ENCODE measurements at places on chromosomes 2 and 18.

DNA sequence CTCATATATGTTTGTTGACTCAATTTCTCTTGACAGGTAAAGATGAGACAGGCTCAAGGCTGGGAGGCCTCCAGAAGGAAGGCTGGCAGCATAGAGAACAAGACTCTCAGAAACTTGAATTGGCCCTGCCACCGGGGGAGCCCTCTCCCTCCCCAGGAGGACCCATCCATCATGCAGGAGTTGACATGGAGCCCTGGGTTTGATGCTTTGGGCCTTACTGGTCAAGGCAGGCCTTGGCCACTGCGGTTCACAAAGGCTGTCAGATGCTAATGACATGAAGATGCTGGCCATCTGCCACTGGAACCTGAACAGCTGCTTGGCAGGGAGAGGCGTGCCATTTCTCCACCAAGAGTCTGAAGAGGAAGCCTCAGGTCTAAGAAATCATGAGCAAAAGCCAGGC lies 193.6 kb downstream of the MTCL1 start:
- DNase-seq = no peak

GRCh38 chr2:101307950-101308431 lies 510 bp downstream of the RNF149 start:
- no peak for DNase-seq

DNA sequence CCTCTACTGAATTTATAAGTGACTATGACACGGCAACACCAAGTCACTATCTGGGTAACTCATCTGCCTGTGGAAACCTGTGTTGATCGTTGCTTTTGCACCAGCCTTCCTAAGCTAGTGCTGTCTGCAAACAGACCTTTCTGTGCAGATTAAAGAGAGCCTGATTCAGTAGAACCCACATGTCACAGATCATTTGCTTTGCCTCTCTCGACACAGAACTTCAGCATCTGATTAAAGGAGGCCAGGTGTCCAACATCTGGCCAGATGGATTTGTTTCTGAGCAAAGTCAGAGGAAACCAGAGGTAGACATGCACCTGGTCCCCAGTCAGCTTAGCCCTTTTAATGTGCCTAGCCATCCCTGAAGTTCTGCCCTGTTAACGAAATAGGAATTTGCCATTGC lies 15.0 kb upstream of the TTR start:
- DNase-seq = no peak

DNA sequence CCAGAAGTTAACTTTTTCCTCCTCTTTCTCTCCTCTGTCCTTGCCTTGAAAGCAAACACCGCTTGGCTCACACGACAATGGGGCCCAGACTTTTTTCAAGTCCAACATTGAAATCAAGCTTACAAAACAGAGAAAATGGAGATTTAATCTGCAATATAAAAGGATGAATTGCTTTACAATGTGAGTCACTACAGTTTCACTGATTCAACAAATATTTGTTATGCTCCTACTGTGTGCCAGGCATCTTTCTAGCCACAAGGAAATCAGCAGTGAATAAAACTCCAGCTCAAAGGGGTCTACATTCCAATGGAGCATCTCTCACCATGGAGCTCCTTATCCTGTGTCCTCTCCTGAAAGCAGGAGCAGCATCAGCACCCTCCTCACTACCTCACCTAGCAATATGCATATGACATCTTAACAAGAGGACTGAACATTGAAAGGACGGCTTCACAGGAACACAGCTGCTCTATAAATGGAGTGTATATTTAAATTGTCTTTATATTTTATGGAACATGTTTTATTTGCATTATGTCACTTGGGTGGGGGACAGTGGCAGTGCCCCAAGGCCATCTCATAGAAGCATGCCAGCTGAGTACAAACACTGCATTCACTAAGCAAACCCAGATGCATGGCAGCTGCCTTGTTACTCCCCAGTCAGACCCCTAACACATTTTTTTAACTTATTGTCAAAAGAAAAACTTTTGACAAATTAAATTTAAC lies 39.5 kb downstream of the PKDCC start:
- DNase-seq = no peak

DNA sequence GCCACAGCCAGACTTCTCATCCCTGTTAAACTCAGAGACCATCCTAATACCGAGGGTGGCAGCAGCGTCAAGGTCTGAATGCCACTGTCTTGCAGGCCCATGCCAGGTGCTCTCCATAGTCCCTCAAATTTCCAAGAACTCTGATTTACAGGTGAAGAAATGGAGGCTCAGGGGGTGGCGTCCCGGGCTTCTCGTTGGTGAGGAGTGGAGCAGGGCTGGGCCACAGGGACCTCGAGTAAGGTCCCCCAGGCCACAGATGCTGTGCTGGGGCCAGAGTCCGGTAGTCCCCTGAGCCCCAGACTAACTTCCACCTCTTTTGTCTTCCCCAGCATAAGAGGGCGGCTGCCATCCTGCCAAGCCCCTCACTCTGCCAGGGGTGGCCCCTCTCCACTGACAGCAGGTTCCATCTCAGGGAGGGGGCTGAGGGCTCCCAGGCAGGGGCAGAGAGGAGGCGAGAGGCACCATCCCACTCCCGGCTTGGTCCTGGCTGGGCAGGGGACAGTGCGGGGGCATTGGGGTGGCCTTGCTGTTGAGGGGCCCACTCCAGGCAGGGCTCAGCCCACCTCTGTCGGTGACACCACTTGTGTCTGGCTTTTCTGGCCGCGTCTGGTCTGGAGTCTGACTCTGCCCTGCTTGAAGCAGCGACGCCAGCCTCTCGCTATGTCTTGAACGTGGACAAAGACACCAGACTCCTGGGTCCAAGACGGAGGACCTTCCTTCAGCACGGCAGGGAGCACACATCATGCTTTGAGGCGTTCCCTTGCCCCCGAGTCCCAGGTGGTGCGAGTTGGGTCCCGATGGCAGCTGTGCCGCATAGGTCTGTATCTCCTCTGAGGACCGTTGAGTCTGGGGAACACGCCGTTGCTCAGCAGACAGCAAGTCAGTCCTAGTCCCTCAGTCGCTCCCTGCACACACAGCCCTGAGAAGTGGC lies 15.9 kb upstream of the KLHL30 start:
- DNase-seq = no peak

- no peak for DNase-seq
Measured at GRCh38 chr2:143899987-143900386, 619.9 kb downstream of the ZEB2 start.

DNA sequence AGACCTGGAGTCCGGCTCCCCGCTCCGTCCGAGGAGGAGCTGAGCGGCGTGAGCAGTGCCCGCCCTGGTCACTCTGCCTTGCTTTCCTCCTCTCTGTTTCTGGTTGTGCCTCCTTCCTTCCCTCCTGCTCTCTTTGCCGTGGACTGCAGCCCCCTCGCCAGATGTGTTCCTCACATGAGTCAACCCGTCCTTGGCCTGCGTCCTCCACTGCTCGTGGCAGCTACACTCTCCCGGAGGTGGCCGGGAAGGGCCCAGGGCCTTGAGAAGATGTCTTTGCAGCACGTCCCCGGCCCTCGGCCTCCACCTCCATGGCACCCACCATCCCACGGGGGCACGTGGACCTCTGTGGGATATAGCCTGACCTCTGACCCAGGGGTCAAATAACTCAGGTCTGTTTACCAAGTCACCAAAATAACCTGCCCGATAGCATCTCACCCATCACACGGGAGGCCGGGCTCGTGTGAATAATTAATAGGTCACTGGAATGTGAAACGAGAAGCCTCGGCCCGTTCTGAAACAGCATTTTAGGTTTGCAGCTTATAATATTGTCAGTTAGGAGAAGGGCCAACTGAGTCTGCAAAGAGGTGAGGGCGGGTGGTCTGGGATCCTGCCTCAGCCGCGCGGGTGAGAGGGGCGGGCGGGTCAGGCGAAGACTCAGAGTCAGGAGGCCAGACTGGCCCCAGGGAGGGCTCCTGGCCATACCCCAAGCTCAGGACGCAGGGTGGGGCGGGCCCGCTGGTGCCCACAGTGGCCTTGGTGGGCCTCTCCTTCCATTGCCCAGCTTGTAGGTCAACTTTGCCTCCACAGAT lies 42.6 kb downstream of the NFATC1 start:
- no peak for DNase-seq

DNA sequence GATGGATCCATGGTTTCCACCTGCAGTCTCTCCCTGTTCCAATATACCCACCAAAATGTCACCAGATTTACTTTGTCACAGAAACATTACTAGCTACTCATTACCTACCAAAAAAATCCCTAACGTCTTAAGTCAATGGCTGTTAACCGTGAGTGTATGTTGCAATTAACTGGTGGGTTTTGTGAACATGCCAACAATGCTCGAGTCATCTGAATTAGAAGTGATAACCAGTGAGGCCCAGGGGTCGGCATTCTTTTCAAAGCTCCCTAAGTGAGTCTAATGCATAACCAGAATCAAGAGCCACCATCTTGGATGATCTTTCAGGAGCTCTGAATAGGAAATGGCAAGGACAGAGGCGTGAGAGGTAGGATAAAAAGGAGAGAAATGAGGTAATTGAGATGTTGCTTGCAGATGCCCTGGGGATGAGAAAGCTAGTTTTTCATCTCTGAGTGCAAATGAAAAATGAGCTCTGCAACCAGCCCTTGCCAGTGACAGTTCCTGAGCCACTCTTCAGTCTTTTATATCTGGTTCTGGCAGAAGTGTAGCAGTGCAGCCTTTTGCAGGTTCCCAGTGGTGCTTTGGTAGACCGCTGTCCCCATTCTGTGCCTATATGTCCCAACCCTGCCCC lies 130.0 kb upstream of the RND3 start:
- DNase-seq = no peak

- no peak for DNase-seq
Measured at GRCh38 chr2:227799202-227799601, 14.4 kb upstream of the CCL20 start.

DNA sequence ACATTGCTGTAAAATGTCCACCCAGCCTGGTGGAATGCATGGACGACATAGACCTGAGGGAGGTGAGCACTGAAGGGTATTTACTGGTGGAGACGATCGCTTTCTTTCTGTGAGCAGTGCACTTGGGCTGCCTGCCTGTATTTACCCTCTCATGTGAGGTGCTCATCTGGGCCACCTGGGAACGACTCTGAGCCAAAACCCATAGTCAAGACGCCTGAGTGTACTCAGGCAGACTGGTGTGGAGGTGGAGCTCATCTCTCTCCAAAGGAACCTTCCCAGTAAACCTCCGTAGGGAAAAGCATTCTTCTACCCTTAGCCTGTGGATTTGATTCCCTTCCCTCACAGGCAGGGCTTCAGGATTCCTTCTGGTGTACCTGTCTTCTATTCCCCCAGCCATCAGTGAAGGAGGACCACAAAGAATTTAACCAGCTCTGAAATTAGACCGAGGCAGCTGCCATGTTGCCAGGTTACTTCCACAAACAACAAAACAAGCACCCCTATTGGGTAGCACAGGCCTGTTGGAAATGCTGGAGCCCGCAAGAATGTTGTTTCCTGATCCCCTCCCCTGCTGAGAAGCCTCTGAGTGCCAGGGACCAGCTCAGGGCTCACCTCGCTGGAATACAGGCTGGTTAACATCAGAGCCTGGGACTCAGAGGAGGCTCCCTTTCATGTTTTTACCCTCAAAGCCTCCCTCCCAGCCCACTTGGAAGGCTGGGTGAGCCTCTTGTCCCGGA lies 47.5 kb upstream of the TXNDC2 start:
- DNase-seq = no peak

DNA sequence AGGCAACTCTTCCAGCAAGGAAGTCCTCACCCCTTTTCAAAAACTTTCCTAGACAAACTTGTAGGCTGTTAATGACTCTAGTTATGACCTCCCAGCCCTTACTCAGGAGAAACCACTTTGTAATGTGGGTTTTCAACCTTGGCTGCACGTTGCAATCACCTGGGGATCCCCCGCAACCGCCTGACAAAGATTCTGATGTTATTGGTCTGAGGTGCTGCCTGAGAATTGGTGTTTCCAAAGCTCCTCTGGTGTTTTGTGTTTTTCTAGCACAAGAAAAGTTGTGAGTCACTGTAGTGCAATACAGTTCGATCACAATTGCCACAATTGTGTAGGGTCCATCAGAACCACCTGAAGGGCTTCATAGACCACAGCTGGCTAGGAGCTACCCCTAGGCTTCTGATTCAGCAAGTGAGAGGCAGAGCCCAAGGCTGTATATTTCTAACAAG lies 121.6 kb downstream of the SP100 start:
- DNase-seq = no peak

- no peak for DNase-seq
Measured at GRCh38 chr2:60794271-60794863, 38.3 kb downstream of the PAPOLG start.

DNA sequence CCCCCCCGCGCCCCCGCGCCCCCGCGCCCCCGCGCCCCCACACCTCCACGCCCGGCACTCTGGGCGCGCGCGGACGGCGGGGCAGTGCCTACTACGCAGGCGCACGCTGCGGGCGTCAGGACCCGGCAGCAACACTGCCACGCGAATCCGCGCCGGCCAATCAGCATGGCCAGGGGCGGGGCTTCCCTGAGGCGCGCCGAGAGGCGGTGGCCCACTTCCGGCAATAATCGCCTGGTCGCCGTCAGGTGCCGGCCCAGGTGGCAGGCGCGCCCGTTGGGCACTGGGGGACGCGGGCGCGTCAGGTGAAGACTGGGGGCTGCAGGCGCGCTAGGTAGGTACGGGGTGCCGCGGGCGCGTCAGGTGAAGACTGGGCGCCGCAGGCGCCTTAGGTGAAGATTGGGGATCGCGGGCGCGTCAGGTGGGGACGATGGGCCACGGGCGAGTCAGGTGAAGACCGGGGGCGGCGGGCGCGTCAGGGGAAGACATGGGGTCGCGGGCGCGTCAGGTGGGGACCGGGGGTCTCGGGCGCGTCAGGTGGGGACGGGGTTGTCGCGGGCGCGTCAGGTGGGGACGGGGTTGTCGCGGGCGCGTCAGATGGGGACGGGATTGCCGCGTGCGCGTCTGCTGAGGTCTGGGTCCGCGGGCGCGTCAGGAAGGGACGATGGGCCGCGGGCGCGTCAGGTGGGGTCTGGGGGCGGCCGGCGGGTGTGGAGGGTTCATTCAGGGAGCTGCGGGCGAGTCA lies 219.1 kb downstream of the RTP5 start:
- DNase-seq = peak; percentile 77

DNA sequence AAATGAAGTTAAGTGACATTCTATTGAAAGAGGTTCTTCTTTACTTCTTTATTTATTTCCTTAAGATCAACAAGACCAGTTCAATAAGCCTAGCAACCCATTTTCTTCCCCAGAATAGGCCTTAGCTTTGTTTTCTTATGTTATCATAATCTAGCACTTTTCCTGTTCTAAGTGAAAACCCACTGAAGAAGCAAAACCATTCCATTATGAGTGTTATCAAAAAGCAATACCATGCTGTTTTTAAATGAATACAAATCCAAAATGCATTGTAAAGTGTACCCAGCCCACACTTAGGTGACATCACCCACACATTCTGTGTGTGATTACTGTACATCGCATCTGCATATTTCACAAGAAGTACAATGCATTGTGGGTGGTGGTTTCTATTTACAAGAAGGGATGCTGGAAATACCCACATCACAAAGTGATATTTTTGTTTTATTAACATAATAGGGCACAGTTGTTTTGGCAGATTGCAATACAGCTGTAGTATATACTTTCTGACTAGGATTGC lies 679.5 kb downstream of the KCNJ3 start:
- no peak for DNase-seq

- no peak for DNase-seq
Measured at GRCh38 chr18:37135177-37135576, 306.2 kb downstream of the KIAA1328 start.

All from stimulated activated CD8-positive, alpha-beta memory T cell treated with anti-CD3 and anti-CD28 coated beads, Interleukin-7, amount 100 ng/mL, for 24 hours (primary cell).